ENCODE measurements at places on chromosomes 5 and 9.

- no peak for DNase-seq
These were observed 9.9 kb downstream of the MLANA start for GRCh38 chr9:5900622-5901021.

GRCh38 chr9:4741365-4742089, 525 bp upstream of the AK3 start:
- DNase-seq: no peak

DNA sequence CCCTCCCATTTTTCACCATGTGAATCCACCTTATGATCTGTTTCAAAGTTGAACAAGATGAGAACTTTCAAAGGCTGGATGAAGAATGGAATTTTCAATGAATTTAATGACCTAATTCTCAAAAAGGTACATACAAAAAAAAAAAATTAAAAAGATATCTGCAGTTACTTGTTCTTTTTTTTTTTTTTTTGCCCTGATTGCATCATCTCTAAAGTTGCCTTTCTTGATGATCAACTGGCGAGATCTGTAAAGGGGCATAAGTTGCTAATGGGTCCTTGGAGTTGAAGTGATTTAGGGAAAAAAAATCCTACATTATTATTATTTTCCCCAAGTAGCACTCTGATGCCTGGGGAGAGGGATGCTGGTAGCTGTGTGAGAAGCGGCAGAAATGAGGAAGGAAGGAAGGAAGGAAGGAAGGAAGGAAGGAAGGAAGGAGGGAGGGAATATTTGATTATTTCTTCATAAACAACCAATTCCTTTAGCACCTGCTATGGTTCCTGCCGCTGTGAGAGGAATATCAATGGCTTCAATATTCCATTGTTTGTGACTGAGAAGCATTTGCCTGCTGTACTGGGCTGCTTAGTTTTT, 48.8 kb upstream of the CD180 start:
- no peak for DNase-seq

- DNase-seq: no peak
These were observed 139.8 kb upstream of the SLC30A5 start for GRCh38 chr5:68953875-68954617.

DNA sequence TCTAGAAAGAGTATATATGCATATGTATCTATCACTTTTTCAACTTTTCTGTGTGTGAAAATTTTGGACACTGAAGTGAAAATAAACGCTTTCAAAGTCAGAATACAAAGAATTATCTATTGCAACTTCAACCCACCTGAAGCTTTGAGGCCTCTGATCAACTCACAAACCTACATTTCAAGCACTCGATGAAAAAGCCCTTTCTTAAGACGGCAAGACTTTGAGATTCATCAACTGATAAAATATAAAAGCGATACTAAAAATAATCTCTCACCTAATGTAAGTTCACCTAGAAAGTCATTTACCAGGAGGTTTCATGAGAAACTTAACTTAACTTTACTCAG, 1.2 kb downstream of the GOLPH3 start:
- no peak for DNase-seq

- DNase-seq: no peak
These were observed 19.8 kb downstream of the GPRIN1 start for GRCh38 chr5:176590035-176590717.

- no peak for DNase-seq
These were observed 13.3 kb downstream of the FGF18 start for GRCh38 chr5:171432583-171433351.

DNA sequence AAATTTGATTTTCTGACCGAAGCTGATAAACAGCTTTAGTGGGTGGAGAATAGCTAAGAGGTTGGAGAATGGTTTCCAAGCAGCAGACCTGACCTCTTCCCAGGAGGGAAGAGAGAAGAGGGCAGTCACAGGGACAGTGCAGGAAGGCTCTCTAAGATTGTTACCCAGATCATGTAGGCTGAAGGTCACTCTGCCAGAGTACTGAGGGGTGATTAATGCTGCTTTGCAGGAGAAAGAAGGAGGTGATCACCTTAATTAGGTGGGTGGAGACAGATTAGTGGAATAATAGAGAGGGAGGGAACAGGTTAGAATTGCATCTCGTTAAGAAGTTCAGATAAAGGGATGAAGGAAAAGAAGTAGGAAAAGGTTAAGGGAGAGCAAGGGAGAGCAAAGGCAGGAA, 440.5 kb downstream of the BRINP1 start:
- no peak for DNase-seq

DNA sequence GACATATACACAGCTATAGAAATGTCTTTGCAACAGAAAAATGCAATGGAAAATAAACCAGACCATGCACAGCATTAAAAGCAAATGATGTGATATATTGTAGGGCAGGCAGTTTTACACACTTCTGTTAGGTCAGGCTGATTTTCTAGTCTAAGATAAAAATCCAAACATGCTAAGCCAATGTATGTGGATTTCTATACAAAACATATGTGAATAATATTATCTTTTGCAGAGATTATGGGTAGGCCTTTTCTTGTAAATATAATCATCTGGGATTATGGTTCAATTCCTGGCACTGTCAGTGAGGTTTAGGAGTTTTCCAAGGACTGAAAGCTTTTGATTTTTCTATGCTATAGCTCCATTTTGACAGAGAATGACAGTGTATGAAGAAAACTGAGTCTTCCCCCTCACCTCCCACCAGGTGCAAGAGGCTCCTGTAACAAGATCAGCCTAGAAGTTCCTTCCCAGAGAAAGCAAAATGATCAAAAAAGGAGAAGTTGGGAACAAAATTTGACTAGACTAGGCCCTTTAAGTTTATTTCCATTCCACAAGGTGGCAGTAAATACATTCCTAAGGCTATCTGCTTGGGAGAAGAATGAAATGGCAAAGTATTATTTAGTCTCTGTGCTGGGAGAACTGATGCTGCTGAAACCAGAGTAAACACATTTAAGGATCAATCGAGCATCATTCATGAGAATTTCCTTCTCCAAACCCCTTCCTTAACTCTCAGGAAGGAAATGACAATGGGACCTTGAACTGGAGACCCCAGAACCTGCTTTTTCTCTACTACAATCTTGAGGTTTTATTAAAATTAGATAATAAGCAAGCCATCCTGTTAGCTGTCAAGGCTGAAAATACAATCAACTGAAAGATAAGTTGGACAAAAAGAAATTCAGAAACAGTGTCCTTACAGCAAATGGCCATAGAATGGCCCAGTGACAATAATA, 133.0 kb upstream of the TUT7 start:
- DNase-seq: no peak

GRCh38 chr5:141800617-141801016, 77.6 kb downstream of the PCDH1 start:
- no peak for DNase-seq

DNA sequence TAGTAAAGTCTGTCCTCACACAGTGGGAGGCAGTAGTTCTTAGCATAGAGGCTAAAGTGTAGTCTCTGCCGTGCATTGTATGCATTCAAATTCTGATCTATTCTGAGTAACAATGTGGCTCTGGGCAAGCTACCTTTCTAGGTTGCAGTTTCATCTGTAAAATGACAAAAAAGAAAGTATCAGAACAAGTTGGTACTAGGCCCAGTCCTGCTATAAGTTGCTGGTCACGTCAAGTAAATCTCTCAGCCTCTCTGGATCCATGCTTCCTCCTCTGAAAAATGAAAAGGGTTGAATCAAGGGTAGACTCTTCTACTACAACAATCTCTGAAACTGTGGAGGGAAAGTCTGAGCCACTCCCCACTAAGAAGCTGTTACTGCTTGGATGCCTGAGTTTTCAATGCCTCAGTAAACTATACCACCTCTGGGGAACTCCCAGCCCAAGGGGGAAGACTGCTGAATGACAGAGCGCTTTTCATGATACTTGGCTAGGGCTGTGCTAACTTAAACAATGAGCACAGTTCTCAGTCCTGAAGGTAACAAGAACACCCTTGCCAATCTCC, 34.5 kb upstream of the SPARC start:
- DNase-seq: no peak

DNA sequence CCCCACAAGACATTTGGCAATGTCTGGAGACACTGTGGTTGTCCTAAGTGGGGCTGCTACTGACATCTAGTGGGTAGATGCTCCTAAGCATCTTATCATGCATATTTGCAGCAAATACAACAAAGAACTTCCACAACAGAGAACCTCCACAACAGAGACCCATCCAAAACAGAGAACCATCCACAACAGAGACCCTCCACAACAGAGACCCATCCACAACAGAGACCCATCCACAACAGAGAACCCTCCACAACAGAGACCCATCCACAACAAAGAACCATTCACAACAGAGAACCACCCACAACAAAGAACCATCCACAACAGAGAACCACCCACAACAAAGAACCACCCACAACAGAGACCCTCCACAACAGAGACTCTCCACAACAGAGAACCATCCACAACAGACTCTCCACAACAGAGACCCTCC, 32.8 kb downstream of the ARPC5L start:
- DNase-seq: no peak

DNA sequence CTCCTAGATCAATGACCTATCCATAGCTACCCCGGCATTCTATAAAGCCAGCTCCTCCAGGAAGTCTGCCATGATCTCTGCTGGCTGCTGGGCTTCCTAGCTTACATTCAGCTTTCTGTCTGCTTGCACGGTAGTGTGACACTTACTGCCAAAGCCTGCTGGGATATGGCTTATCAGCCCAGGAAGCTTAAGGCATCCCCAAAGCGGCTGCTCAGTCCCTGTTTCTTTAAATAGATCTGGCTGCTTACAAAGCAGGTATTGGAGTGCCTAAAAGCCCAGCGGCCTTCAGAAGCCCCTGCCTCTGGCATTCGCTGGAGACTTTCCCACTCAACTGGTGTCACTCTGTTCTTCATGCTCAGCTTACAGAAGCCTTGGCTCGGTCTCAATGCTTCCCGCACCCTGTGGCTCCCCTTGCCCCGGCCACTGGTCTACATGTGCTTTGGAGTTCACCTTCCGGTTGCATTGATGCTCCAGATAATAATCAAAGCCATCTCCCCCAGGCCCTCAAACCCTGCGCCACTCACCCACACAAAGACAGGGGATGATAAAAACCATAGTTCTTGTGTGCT, 31.3 kb upstream of the STRBP start:
- DNase-seq: no peak

GRCh38 chr9:109037946-109038715, 24.8 kb upstream of the CTNNAL1 start:
- no peak for DNase-seq

- no peak for DNase-seq
These were observed 281.0 kb downstream of the RASEF start for GRCh38 chr9:82781921-82782392.

GRCh38 chr9:124258607-124259157, 933 bp downstream of the NEK6 start:
- DNase-seq: no peak

DNA sequence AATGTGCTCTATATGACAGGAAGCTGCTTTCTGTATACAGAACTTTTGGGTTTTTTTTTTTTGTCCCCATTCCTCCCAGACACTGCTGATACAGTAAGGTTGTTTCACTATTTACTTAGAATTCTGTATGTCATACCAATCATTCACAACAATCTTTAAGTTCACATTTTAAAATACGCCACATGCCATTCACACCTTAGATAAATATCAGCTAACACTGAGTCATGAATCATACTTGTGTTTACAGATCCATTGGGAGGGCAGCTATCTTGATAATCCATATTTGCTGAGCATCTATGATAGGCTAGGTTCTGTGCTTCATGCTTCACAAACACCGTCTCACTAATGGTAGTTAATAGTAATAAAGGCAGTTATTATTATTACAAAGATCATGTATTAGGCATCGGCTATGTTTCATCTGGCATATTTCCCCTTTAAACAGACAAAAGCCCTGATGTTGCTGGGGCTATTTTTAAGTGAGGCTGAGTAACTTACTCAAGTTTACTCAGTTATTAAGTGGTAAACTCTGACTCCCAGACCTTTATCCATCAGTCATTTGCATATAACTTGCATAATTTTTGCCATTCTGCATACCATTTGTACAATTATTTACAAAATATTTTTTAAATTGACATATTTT, 152.2 kb upstream of the HMHB1 start:
- no peak for DNase-seq

- no peak for DNase-seq
These were observed 187.0 kb downstream of the CARTPT start for GRCh38 chr5:71905834-71906711.

- DNase-seq: no peak
These were observed 20.8 kb downstream of the DAB2IP start for GRCh38 chr9:121672213-121672612.

DNA sequence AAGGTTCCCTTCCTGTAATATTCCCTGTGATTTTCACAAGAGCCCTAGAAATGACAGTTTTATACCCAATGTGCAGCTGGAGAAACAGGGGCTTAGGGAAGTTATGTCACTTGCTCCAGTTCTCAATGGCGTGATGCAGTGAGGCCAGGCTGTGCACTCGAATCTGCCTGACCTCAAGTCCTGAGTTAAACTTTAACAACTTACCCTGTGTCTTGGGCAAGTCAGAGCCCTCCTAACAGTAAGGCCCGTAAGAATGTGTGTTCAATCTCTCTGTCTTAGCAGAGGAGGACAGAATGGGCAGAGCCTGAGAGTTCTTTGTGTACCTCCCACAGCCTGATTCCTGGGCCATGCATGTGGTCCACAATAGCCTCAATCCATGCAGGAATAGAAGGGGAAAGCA, 181.1 kb downstream of the TRIM32 start:
- DNase-seq: no peak

- DNase-seq: no peak
These were observed 409.8 kb downstream of the BNC2 start for GRCh38 chr9:16460696-16461095.

GRCh38 chr5:179865491-179866240, 7.0 kb upstream of the MRNIP start:
- no peak for DNase-seq

DNA sequence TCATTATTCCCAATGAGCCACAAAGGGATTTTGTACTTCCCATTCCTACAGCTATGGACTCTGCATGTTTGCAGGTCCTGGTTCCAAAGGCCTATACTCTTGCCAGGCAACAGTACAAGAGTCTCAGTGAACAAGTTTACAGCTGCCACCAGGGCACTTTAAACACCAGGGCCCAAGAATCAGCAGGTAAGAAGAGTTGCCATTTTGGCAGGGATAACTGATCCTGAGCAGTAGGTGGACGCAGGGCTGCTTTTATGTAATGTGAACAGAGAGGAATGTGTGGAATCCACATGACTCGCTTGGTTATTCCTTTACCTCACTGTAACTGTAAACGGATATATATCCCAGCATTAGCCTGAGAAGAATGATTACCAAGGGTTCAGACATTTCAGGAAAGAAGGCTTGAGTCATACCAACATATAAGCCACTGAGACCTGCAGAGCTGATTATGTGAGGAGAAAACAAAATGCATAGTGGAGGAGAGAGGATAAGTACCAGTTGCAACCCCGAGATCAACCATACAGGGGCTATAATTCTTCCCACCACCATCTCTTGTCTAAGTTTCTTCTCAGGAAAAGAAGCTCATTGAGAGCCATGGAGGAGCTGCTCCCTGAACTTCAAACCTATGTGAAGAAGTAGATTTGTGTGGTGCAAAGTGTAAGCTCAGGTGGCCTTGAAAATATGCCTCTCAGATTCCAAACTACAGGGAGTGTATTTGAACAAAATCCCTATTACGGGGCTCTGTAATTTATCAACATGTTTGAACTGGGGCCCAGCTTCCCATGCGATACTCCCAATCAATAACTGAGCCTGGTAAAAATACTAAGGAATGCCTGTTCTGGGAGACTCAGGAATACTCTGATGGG, 24.6 kb downstream of the RAPGEF6 start:
- DNase-seq: no peak

GRCh38 chr5:53411388-53411787, 69.0 kb upstream of the FST start:
- no peak for DNase-seq
